ENCODE measurements at places on chromosomes 2 and 18. TPM values are rescaled to one million over a fixed set of nuclear protein-coding genes. Genes with fewer than 3 reads are reported as not detected.

GRCh38 chr2:70999362-70999761, 4.7 kb upstream of the TEX261 start:
- no peaks in the 10 kb centered on the region for H3K27me3 ChIP-seq
- no peaks in the 10 kb centered on the region for H3K36me3 ChIP-seq
- no peak for DNase-seq
- no peak overlapping the region for H3K27ac ChIP-seq
- H3K4me3 ChIP-seq: no peak overlapping the region

LINC00305 gene
- total RNA-seq: not detected

UGT1A4 gene
- not detected for total RNA-seq

- H3K27me3 ChIP-seq: no peaks in the 10 kb centered on the region
- H3K4me1 ChIP-seq: peaks cover 20% of the 10 kb centered on the region
- no peaks in the 10 kb centered on the region for H3K36me3 ChIP-seq
These were observed 120.7 kb downstream of the NCK2 start for GRCh38 chr2:105865222-105865913.

- H3K36me3 ChIP-seq: no peaks in the 10 kb centered on the region
- no peak overlapping the region for H3K4me3 ChIP-seq
- H3K27me3 ChIP-seq: no peaks in the 10 kb centered on the region
- no peaks in the 10 kb centered on the region for H3K4me1 ChIP-seq
- H3K27ac ChIP-seq: no peak overlapping the region
- no peak for DNase-seq
These were observed 63.3 kb downstream of the KCTD18 start for GRCh38 chr2:200446612-200447011.

CCDC148 gene
- total RNA-seq: 4.2 TPM

- no peak for DNase-seq
- H3K4me3 ChIP-seq: no peak overlapping the region
- H3K27me3 ChIP-seq: no peaks in the 10 kb centered on the region
- H3K27ac ChIP-seq: no peak overlapping the region
- no peaks in the 10 kb centered on the region for H3K4me1 ChIP-seq
These were observed 8.2 kb upstream of the NT5C1B start for GRCh38 chr2:18597618-18598017.

NDC80 gene
- total RNA-seq: 1.4 TPM

DNA sequence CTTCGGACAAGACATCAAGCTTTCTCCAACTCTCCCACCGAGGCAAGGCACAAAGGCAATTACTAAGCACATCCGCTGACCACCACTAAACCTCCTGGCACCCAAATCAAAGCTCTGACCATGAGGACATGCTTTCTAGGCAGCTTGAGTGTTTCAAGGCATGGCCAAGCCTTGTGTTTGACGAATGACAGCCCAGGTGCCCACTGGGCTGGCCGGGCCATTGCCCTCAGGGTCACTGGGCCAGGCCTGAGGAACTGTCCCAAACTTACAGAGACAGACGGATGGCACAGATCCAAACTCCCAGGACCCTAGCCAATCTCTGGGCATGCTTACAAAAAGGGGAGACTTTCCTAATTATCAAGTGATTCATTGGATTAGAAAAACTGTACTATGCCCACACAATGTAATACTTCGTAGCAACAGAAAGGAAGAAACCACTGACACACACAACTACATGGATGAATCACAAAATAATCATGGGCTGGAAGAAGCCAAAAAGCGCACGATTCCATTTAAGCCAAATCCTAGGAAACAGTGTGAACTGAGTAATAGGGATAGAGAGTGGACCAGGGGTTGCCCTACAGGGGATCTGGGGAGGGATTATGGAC, 20.2 kb downstream of the CRACDL start:
- peaks cover 22% of the 10 kb centered on the region for H3K4me1 ChIP-seq
- no peak overlapping the region for H3K27ac ChIP-seq
- H3K4me3 ChIP-seq: no peak overlapping the region
- no peaks in the 10 kb centered on the region for H3K27me3 ChIP-seq
- H3K36me3 ChIP-seq: no peaks in the 10 kb centered on the region
- DNase-seq: no peak

GRCh38 chr2:69689466-69689865, 45.9 kb upstream of the AAK1 start:
- H3K4me3 ChIP-seq: no peak overlapping the region
- no peak overlapping the region for H3K27ac ChIP-seq
- peaks cover 23% of the 10 kb centered on the region for H3K4me1 ChIP-seq
- no peaks in the 10 kb centered on the region for H3K27me3 ChIP-seq
- no peak for DNase-seq

KIAA2012 gene
- total RNA-seq: 7.3 TPM

IL37 gene
- total RNA-seq: not detected

DNA sequence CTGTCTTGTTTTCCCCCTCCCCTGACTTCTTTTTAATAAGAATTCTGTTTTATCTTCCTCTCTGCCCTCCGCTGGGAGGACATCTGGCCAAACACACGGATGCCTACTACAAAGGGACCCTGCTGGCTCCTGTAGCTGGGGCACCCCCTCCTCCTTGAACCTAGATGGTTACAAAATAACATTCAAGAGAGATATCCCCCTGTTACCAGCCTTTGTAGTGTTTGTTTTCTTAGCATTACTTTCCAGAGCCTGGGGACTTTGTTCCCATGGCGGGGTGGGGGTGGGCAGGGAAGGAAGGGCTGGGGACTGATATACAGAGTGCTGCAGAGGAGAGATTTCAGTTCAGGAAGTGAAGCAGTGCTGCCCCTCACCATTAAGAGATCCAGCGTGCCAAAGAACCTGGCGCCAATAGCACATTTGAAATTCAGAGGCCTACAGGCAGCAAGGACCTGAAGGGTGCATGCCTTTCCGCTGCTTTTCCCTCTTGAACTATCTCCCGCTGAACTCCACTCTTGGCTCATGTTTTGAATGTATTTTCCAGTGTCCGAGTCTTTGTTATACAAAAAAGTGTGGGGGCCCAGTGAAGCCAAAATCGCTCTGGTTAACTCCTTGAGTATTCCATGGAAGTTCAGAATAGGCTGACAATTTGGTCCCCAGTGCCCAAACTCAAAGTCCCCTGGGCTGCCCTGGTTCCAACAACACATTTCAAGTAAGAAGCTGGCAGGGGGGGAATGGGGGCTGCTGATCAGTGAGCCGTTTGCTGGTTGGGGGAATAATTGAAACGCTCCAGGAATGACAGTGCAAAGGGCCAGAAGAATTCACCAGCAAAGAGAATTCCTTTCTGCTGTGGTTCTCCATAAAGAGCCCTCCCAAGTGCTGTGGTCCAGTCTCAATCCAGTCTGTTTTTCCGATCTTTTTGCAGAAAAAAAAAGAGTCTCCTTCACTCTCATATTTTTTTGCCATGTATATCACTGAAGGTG, 94.8 kb upstream of the THOC1 start:
- no peak overlapping the region for H3K4me3 ChIP-seq
- DNase-seq: no peak
- H3K27ac ChIP-seq: peak overlapping the region; percentile 40

GCC2 gene
- 41.2 TPM for total RNA-seq

CRYBA2 gene
- not detected for total RNA-seq

TTC21B gene
- total RNA-seq: 15.4 TPM

DNA sequence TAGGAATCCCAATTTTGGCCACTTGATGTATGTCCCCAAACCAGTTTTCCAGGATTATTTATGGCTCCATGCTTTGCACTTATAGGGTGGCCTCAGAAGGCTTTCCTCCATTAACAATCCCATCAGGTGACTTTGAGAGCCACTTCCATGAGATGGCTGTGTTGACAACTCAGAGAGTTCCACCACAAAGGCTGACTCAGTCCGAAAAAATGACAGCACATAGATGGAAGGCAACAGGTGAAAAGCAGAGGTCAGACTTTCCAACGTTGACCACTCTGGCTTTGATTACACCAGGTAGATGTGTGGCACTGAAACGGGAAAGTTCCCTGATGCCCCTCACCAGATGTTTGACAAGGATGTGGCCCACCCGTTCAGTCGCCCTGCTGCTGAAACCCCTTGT, 431.4 kb upstream of the TNP1 start:
- H3K27me3 ChIP-seq: no peaks in the 10 kb centered on the region
- no peak overlapping the region for H3K4me3 ChIP-seq
- H3K36me3 ChIP-seq: no peaks in the 10 kb centered on the region
- no peak overlapping the region for H3K27ac ChIP-seq

DNA sequence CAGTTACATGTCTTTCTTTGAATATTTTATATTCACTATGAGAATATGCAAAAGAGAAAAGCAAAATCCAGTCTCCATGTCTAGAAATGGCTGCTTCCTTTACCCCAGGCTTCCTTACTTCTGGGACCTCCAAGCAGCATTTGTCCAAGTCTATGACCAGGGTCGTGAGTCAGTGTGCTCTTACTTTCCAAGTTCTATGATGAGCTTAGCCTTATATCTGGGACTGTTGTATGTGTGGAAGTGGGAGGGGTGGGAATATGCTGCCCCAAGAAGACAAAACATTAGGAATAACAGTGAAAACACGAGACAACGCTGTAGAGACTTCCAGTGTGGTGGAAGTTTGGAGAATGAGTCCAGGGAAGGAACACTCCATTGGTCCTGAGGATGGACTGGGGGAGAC, 21.2 kb upstream of the CHRNA1 start:
- no peaks in the 10 kb centered on the region for H3K4me1 ChIP-seq
- no peaks in the 10 kb centered on the region for H3K27me3 ChIP-seq
- H3K4me3 ChIP-seq: no peak overlapping the region
- H3K27ac ChIP-seq: no peak overlapping the region
- no peak for DNase-seq
- H3K36me3 ChIP-seq: no peaks in the 10 kb centered on the region

SKA1 gene
- 0.46 TPM for total RNA-seq

DNA sequence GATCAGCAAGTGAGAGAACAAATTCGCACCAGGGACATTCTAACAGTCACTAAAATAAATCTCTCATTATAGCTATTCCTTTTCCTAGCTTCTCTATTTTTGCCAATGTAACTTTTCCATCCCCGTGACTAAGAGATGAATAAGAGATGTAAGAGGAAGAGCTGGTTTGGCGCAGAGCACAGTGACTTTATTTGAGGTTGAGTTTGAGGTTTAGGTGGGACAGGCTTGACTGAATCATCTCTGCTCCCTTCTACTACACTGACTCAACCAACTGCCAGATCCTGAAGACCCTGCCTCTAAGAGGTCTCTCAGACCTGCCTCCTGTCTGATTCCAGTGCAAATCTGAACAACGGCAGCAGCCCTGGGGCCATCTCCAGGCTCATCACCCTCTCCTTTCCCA, 28.0 kb downstream of the RFX8 start:
- no peak overlapping the region for H3K4me3 ChIP-seq
- no peaks in the 10 kb centered on the region for H3K4me1 ChIP-seq
- H3K36me3 ChIP-seq: no peaks in the 10 kb centered on the region
- H3K27me3 ChIP-seq: no peaks in the 10 kb centered on the region

GRCh38 chr2:73386342-73386868, 769 bp downstream of the ALMS1 start:
- no peak for DNase-seq
- H3K36me3 ChIP-seq: no peaks in the 10 kb centered on the region
- peaks cover 7% of the 10 kb centered on the region for H3K4me1 ChIP-seq
- H3K27ac ChIP-seq: peak overlapping the region; percentile 89
- H3K27me3 ChIP-seq: no peaks in the 10 kb centered on the region

MGAT4A gene
- 48.5 TPM for total RNA-seq

NIF3L1 gene
- 22.2 TPM for total RNA-seq

DNA sequence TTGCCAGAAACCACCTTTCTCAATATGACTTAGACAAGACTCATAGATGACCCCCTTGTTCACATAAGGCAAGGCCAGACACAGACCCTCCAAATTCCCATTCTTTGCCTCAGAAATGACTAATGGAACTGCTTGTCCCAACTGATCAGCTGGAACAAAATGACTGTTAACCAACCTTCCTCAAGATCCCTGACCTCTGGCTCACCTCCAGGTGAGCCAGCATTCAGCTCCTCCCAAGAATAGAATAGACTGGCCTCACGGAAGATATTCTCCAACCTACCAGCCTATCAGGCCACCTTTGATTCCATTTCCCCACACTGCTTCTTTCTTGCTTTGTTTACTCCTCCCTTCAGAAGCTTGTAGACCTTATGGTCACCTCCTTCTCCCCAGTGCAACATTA, 195.7 kb upstream of the VWC2L start:
- no peak overlapping the region for H3K4me3 ChIP-seq
- no peaks in the 10 kb centered on the region for H3K4me1 ChIP-seq
- no peaks in the 10 kb centered on the region for H3K27me3 ChIP-seq
- no peak for DNase-seq
- no peak overlapping the region for H3K27ac ChIP-seq

GRCh38 chr2:205405752-205406151, 276.5 kb upstream of the NRP2 start:
- DNase-seq: no peak
- H3K27ac ChIP-seq: no peak overlapping the region
- H3K27me3 ChIP-seq: no peaks in the 10 kb centered on the region
- no peaks in the 10 kb centered on the region for H3K4me1 ChIP-seq

DNA sequence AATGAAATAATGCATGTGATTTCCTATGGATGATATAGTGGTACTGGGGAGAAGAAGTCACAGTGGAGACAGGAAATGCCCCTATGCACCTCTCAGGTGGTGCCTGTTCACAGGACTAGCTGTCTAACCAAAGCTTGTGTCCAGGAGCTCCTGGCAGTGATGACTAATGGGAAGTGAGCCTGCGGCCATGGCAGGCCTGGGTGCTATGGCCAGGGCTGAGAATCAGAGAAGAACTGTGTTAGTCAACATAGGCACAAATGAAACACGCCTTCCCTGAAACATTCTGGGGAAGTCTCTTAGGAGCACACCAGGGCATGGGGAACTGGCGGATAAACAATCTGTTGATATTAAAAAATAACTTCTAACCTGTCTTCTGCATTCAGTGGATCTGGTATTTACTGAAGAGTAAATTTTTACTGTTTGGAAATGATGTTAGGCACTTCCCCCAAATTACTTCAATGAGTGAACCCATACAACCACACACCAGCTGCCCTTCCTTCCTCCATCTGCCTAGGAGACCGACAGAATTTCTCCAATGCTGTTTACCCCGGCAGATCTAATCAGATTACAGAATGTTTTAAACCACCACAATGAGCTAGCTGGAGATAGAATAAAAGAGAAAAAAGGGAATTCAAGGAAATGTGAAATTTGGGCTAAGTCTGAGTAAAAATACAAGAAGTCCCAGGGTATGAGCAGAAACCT, 67.4 kb downstream of the MEP1B start:
- H3K4me3 ChIP-seq: no peak overlapping the region
- no peaks in the 10 kb centered on the region for H3K36me3 ChIP-seq
- no peaks in the 10 kb centered on the region for H3K27me3 ChIP-seq
- no peak overlapping the region for H3K27ac ChIP-seq
- no peak for DNase-seq
- H3K4me1 ChIP-seq: no peaks in the 10 kb centered on the region

STPG4 gene
- total RNA-seq: 1.2 TPM

GRCh38 chr18:46652372-46652771, 4.6 kb downstream of the LOXHD1 start:
- H3K4me3 ChIP-seq: no peak overlapping the region
- no peaks in the 10 kb centered on the region for H3K4me1 ChIP-seq
- no peaks in the 10 kb centered on the region for H3K36me3 ChIP-seq
- no peaks in the 10 kb centered on the region for H3K27me3 ChIP-seq
- DNase-seq: no peak

SLC4A5 gene
- total RNA-seq: 24.2 TPM

GRCh38 chr2:170152421-170152820, 25.5 kb upstream of the MYO3B start:
- no peak for DNase-seq
- H3K36me3 ChIP-seq: no peaks in the 10 kb centered on the region
- no peaks in the 10 kb centered on the region for H3K27me3 ChIP-seq
- no peak overlapping the region for H3K27ac ChIP-seq

GRCh38 chr2:26058390-26058789, 24.5 kb downstream of the RAB10 start:
- H3K36me3 ChIP-seq: no peaks in the 10 kb centered on the region
- peaks cover 8% of the 10 kb centered on the region for H3K4me1 ChIP-seq
- no peaks in the 10 kb centered on the region for H3K27me3 ChIP-seq
- no peak overlapping the region for H3K4me3 ChIP-seq
- DNase-seq: no peak
- no peak overlapping the region for H3K27ac ChIP-seq

Data from upper lobe of left lung (tissue), 6 donors.